ENCODE measurements at places on chromosomes 1 and 21.

- DNase-seq: no peak
Observed at GRCh38 chr1:38919130-38919529, 22.5 kb downstream of the RHBDL2 start.

GRCh38 chr21:42071146-42071737, at the start of gene UMODL1:
Gene UMODL1 (plus strand): TSS chr21:42071317. CDS start chr21:42071317, 0 bp downstream.
- no peak for DNase-seq

GRCh38 chr1:42430286-42431135, 25.3 kb downstream of the ZMYND12 start:
- no peak for DNase-seq

DNA sequence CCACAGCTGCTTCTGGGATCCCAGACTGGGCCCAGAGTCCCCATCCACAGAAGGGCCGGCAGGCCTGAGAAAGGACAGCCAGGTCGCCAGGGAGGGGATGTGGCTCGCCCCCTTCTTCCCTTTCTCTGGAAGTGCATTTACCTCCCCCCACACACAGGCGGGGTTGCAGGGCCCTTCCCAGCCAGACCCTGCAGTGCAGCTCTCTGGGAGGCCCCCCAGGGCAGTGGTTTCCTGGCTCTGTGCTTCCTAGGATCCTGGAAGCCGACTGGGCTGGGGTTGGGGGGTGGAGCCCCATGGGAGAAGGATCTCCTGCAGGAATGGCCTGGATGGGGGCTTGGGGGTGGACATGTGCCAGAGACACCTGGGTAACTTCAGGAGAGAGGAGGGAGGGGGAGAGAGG, 4.2 kb upstream of the COL6A1 start:
- DNase-seq: no peak

Data from esophagus squamous epithelium (tissue), 5 donors.